ENCODE measurements at places on chromosomes 16 and 17.

DNA sequence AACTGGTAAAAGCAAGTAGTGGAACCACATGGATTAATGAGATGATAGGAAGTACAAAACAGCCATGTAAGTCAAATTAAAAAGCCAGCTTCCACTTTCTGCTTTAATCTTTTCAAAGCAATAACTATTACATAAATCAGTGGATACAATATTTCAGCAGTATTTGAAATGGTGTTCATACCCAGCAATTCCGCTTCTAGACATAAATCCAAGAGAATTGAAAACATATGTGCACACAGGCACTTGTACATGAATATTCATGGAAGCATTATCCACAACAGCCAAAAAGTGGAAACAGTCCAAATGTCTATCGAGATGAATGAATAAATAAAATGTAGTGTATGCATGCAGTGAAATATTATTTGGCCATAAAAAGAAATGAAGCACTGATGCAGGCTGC, 27.4 kb downstream of the SLFN12L start:
- no peaks in the 10 kb centered on the region for H3K4me1 ChIP-seq
- no peak overlapping the region for H3K4me3 ChIP-seq
- no peaks in the 10 kb centered on the region for H3K27me3 ChIP-seq

DNA sequence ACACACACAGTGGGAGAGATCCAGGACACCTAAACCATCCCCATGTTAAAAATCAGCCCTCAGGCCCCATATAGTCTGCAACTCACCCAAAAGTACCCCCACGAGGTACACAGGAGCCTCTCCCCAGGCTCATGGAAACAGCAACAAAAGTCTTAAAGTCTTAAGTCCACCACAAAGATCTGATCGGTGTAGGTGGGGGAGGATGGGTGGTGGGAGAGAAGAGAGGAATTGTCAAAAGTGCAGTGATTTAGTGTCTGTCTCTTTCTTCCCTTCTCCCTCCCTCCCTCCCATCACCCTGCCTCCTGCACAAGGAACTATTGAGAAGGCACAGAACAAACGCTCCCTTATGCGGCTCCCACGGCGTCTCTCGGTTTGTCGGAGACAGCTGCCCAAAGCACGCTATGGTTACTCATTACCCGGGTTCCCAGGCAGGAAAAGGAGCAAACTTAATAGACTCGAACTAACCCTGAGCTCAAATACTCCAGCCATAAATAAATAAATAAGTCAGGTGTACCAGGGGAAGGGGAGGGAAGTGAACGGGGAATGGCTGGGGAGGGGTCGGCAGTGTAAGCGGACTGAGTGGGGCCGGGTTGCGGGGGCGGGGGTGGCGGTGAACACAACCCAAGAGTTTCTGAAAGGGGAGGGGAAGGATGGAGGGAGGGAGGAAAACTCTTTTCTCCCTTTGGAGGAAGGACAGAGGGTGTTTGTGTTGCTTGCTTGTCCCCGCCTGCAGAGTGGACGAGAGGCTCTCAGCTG, 477.4 kb downstream of the SLC39A11 start:
- peaks cover 50% of the 10 kb centered on the region for H3K4me1 ChIP-seq
- DNase-seq: peak; percentile 85
- H3K4me3 ChIP-seq: no peak overlapping the region
- H3K27me3 ChIP-seq: no peaks in the 10 kb centered on the region
- H3K36me3 ChIP-seq: no peaks in the 10 kb centered on the region

- peak overlapping the region; percentile 62 for H3K27ac ChIP-seq
- no peaks in the 10 kb centered on the region for H3K27me3 ChIP-seq
- no peak for DNase-seq
- H3K36me3 ChIP-seq: no peaks in the 10 kb centered on the region
- no peak overlapping the region for H3K4me3 ChIP-seq
- no peaks in the 10 kb centered on the region for H3K4me1 ChIP-seq
These were observed 28.0 kb downstream of the NXN start for GRCh38 chr17:951325-952132.

- H3K36me3 ChIP-seq: no peaks in the 10 kb centered on the region
- H3K27me3 ChIP-seq: no peaks in the 10 kb centered on the region
- peaks cover 58% of the 10 kb centered on the region for H3K4me1 ChIP-seq
These were observed 55.8 kb upstream of the GSE1 start for GRCh38 chr16:85557083-85557970.

- no peak for DNase-seq
- H3K27ac ChIP-seq: no peak overlapping the region
- no peak overlapping the region for H3K4me3 ChIP-seq
- peaks cover 9% of the 10 kb centered on the region for H3K4me1 ChIP-seq
- no peaks in the 10 kb centered on the region for H3K27me3 ChIP-seq
These were observed 4.1 kb downstream of the CFAP20 start for GRCh38 chr16:58125041-58125440.

- no peaks in the 10 kb centered on the region for H3K27me3 ChIP-seq
- H3K4me3 ChIP-seq: no peak overlapping the region
- no peaks in the 10 kb centered on the region for H3K4me1 ChIP-seq
- peak overlapping the region; percentile 65 for H3K27ac ChIP-seq
- no peak for DNase-seq
- H3K36me3 ChIP-seq: peaks cover 2% of the 10 kb centered on the region
These were observed 22.5 kb upstream of the SLC35B1 start for GRCh38 chr17:49730078-49730784.

All from small intestine (tissue), 16 donors.